ENCODE measurements at places on chromosomes 2 and 18.

- no peak for DNase-seq
Measured at GRCh38 chr2:177556153-177556552, 163.6 kb downstream of the AGPS start.

DNA sequence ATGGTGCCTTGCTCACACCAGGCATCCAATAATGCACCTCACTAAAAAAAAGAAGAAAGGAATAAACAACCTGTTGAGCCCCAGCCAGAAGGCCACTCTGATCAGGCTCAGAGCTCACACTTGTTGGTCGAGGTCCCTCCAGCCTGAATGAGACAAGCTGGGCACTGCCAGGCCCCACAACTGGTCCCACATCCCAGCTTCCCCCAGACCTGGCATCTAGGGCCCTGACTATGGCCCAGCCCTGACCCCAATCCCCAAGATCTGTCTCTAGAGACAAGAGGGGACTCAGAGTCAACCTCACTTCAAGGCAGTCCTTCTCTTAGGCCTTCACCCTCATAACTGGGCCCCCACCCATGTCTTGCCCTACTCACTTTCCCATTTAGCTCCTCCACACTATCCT lies 22.4 kb downstream of the TEX51 start:
- DNase-seq, result no peak

GRCh38 chr18:59459369-59460071 lies 100.5 kb upstream of the LMAN1 start:
- no peak for DNase-seq

DNA sequence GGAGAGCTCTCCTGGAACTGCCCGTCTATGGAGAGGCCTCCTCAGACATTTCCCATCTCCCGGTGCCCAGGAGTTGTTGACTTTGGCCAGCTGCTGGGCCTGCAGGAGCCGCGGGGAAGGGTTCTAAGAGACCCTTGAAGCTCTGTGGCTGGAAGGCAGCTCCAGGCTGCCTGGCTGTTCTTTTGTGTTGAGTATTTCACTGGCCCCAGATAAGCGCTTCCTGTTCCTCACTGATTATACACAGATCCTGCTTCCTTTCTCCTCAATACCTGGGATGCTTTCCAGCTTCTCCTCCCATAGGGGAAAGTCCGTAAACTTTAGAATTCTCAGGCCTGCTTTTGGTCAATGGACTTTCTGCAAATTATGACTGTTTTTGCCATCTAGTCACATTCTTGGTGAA lies 57.8 kb downstream of the TGOLN2 start:
- DNase-seq, result no peak

- DNase-seq, result no peak
Measured at GRCh38 chr18:33210575-33211189, 229.8 kb downstream of the CCDC178 start.

Data from stimulated activated naive CD4-positive, alpha-beta T cell (primary cell).